ENCODE measurements at places on chromosomes 1 and 21.

DNA sequence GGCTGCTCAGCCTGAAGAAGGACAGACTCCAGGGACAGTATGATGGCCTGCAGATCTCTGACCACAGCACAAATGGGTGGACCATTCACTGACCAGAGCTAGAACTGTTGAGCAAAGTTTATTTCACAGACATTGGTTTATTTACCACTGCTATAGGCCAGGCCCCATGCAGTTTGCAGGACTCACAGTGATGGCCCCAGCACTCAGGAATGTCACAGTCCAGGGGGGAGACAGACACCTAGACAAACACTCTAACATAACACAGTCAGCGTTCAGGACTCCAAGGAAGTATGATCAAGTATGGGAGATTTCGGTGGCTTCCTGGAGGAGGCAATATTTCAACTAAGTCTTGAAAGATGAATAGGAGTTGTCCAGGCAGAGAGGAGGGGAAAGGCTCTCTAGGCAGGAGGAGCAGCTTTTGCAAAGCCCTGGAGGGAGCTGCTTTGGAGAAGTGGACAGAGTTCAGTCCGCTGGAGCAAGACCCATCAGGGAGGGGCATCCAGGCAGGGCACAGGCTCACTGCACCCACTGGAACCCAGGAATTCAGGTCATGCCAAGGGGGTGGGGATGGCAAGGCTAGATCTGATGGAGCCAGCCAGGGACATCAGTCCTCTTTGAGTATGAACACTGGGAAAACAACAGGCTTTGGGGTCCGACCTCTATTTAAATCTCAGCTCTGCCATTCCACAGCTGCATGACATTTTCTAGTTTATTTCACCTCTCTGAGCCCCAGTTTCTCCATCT, 454.3 kb downstream of the MATN1 start:
- DNase-seq, result no peak

DNA sequence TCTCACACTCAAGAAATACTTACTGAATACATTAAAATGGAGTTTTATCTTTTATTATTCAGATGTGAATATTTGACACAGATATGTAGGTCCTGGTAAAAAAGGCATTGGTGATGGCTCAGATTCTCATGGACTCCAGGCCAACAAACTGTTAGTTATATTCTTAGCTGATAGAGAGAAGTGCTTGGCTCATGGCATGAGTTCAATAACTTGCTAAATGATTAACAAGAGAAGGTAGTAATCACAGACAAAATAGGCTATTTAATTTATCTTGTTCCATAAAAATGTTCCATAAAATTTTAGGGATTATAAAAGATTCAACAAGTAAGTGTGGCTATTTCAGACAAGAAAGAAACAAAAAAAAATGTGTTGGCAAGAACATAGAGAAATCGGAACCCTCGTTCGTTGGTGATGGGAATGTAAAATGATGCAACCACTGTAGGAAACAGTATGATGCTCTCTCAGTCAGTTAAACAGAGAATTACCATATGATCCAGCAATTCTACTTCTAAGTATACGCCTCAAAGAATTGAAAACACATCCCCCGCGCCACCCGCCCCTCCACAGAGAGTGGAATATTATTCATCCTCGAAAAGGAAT, 737.8 kb upstream of the ADAMTS5 start:
- no peak for DNase-seq

DNA sequence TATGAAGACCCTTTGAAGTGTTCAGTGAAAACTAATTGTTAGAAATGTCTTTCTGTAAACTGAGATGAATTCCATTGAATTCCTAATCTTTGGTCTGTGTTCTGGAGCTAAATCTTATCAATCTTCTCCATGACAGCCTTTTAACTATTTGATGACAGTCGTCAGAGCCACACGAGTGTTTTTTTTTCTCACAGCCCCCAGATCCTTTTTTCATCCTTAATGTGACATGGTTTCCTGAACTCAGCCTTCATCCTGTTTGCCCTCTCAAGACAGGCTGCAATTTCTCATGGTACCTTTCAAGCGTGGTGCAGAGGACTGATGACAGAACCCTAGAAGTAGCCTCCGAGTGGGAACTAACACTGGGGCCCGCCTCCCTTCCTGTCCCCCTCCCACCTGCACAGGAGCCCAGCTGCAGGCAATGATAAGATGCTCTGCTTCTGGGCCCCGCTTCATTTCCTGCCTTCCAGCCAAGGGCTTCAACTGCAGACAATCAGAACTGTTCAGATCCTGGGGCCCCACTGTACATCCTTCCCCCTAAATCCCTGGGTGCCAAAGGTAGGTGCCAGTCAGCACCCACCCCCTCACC, 114.6 kb upstream of the VAV3 start:
- peak; percentile 59 for DNase-seq

DNA sequence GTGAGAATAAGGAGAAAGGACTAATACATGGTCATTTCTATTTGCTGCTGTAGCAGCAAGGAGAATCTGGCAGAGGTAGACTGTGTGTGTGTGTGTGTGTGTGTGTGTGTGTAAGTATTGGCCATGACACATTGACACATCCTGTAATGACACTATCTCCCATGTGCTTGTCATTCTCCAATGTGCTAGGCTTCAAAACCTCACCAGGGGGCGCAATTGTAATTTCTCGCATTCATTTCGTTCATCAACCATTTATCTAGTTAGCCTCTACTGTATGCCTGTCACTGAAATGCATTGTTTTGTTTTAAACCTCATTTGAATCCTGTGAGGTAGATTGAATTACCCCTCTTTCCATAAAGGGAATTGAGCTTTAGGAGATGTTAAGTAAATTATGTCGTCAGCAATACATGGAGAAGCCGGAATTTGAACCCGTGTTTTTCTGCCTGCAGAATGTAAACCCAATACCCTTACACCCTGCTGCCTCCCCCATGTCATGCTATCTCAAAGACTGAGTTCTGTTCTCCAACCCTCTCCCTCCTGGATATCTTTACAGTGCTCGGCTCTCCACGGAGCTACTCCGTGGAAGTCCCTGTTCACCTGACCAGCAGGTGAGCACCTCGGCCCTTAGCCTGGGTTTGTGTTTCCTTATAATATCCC, 100.8 kb downstream of the UCK2 start:
- peak; percentile 33 for DNase-seq

DNA sequence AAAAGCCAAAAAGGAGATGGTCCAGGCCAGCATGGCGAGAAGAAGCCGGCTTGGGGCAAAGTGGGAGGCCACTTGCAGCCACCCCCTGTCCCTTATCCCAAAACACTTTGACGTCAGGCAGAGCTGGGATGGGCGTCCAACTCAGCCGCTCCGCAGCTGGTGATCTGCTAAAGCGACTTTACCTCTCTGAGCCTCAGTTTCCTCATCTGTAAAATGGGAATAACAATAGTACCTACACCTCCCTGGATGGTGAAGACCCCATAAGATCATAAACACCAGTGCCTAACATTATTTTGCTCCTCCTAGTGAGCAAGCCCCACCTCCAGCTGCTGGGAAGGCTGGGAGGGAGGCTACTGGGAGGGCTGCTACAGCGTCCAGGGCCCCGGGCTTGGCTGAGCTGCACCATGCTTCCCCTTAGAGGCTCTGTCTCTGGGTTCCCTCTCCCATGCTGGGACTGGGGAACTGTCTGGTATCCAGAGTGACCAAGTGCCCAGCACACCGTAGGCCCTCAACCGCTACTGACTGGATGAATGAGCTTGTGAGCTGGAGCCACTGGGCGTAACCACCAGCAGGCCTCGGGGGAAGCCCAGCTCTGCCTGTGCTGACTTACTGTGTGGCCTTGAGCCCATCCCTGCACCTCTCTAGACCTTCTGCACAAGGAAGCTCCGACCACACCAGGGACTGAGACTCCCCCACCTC, 18.3 kb downstream of the IFFO2 start:
- no peak for DNase-seq

DNA sequence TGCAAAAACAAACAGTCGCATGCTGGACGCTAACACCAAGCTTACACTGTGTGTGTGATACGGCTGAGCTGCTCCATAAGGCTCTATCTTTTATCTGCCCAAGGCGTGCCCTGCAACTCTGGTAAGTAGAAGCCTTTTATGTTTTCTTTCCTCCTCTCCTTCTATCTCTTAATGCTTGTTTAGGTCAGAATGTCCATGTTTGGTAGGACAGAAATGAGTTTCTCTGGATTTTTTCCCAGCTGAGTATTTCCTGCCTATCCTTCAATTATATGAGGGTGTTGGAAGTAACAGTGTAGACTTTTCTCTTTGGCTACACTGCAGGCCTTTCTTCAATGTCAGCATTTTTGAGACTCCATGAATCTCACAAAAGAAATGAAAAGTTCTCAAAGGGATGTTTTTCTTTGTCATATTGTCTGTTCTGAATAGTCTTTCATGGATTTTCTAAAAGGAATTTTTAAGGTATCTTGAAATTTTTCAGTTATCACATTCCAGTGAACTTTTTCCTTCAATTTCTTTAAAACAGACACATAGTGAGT, 124.2 kb downstream of the MACF1 start:
- DNase-seq, result no peak

GRCh38 chr21:43716376-43717165, 2.4 kb upstream of the PDXK start:
- DNase-seq, result no peak

Data from T-helper 1 cell (primary cell).